A172 (cell line): ENCODE measurements at places on chromosomes 4 and X.

GRCh38 chr4:3745886-3746656 is 20.1 kb upstream of the ADRA2C start:
- DNase-seq: no peak

- no peak for DNase-seq
These were observed 22.1 kb upstream of the PI4K2B start for GRCh38 chr4:25211721-25212120.

DNA sequence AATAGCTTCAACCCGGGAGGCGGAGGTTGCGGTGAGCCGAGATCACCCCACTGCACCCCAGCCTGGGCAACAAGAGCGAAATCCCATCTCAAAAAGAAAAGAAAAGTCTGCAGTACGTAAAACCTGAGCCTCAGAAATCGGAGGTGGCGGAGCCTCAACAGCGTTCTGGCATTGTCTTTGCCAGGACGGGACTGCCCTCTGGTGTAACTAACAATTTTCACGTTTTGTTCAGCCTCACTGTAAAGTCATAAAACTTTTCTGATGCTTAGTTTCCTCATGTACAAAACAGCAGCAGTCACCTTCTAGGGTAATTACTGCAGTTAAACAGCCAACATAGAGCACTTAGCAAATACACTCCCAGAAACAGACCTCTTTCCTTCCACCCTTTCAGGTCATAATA is 121.7 kb downstream of the RBM47 start:
- DNase-seq: no peak

- peak; percentile 47 for DNase-seq
These were observed 204.7 kb upstream of the S100G start for GRCh38 chrX:16445166-16445752.

GRCh38 chr4:113141901-113142346 is 92.5 kb downstream of the ANK2 start:
- DNase-seq: peak; percentile 69

DNA sequence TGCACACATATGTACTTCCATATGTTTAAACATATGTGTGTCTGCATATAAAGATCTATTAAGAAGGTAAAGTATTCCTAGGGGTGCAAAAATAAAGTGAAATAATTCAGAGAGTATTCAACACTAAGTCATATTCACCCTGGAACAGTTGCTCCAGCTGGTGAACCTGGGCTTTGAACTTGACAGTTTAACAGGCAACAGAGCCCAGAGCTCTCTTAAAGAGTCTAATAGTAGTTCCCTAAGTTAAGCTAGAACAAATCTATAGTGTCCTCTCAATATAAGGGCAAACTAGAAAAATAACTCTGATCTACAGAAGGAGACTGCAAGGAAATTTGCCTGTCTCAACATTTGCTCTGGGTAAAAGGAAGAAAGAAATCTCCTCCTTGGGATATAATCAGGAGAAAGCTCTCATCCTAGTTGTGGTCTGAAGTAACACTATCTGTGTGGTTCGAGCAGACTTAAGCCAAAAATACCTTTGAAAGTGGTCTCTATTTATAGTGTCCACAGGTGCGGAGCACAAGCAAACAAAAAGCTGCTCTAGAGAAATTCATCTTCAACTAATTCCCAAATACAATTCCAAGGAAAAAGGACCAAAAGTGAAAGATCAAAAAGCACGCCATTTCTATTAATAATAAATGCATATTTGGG is 29.9 kb downstream of the VEGFC start:
- DNase-seq: no peak

- DNase-seq: no peak
These were observed 547.5 kb downstream of the SMARCA1 start for GRCh38 chrX:128975745-128976144.

- DNase-seq: no peak
These were observed 26.6 kb upstream of the AMELX start for GRCh38 chrX:11266573-11267003.

GRCh38 chr4:40956721-40957255 is 207.0 kb downstream of the NSUN7 start:
- DNase-seq: no peak

- DNase-seq: no peak
These were observed 66.0 kb downstream of the APBB2 start for GRCh38 chr4:41148292-41148691.

DNA sequence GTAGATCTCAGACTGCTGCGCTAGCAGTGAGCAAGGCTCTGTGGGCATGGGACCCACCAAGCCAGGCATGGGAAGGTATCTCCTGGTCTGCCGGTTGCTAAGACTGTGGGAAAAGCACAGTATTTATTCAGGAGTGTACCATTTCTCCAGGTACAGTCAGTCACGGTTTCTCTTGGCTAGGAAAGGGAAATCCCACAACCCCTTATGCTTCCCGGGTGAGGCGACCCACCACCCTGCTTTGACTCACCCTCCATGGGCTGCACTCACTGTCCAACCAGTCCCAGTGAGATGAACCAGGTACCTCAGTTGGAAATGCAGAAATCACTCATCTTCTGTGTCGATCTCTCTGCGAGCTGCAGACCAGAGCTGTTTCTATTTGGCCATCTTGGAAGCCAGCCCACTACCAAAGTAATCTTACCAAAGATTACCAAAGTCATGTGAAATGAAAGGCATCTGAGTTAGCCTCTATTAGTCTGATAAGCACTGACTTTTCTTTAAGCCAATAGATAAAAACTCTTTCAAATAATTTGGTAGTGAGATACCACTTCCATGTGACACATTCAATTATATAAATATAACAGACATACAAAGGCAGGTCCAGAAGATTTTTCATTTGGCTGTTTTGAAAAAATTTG is 8.5 kb upstream of the HTN1 start:
- DNase-seq: no peak

- DNase-seq: no peak
These were observed 20.5 kb upstream of the CD40LG start for GRCh38 chrX:136627409-136627808.

GRCh38 chr4:164828955-164829354 is 48.0 kb upstream of the APELA start:
- DNase-seq: no peak

- peak; percentile 66 for DNase-seq
These were observed 65.9 kb upstream of the HPF1 start for GRCh38 chr4:169823685-169824084.

DNA sequence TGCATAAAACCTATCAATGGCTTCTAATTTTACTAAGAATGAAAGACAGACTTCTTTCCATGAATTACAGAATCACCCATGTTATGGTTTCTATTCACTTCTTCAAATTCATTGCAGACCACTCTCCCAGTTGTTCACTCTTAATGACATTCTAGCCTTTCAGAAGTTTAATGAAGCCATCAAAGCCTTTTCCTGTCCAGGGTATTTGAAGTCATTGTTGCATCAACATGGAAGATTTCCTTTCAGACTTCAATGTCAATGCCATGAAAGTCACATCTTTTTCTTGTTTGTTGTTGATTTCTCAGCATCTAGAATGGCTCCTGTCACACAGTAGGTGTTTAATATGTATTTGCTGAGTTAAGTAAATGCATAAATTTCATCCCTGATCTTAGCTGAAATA is 48.1 kb upstream of the ARSJ start:
- DNase-seq: no peak

DNA sequence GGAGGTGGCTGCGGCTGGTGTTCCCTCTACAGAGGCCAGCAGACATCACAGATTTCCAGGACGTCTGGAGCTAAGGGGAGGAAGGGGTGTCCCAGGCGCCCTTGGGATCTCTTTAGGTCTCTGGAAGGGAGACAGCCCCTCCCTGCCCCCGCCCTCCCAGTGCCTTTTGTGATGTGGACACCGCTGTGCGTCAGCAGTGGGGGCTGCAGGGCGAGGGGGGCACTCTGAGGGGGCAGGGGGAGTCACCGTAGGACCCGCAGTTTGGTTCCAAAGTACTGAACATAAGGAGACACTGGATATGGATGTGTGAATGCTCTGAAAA is 25.6 kb upstream of the MXD4 start:
- DNase-seq: no peak
